ENCODE measurements at places on chromosomes 3 and 15.

DNA sequence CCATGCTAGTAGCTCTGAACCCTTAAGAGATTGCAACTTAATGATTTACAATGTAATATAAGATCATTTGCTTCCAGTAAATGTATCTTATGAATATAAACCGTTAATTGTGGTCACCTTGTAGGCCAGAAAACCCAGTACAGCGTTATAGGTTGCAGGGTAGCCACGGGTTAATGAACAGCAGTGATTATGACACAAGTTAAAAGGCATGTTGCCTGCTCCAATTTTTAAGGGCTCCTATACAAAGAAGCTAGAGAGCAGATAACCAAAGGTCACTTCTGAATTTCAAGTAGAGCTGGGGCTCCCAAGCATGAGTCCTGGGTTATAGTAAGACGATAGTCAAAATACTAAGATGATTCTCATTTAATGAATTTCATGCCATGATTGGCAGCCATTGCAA lies 13.5 kb downstream of the GUCA1C start:
- DNase-seq = no peak

GRCh38 chr3:66195347-66195783 lies 25.4 kb upstream of the SLC25A26 start:
- DNase-seq = peak; percentile 55

DNA sequence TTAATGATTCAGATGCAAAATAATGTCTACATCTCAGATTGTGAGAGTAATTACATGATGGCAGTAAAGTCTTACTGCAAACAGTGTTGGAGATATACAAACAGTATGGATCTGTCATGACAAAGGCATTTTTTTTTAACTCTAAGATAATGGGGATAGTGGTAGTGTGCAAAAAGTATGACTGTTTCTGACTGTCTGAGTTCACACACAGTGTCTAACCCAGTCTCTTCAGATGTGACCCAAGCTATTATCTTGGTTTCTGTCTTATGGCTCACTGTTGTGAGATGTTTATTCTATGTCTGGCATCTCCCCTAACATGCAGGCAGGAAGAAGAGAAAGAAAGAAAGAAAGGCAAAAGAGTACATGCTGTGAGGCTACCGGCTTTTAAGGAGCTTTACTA lies 17.0 kb downstream of the RPL39L start:
- no peak for DNase-seq

DNA sequence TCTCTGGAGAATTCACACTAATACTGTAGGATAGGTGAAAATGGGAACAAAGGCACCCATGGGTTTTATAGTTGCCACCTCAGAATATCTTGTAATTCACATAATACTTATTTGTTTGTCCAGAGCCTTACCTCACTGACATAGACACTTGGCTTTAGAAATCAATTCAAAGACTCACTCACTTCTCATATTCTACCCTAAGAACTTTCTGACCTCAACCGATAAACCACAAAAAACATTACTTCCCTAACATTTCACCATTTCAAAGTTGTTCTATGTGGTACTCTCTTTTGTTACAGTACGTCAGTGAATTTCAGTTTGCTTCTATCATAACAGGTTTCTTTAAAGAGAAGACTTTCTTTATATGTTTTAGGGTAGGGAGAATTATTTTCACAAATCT lies 359.3 kb downstream of the IGSF11 start:
- no peak for DNase-seq

- no peak for DNase-seq
Measured at GRCh38 chr3:153749070-153749610, 372.1 kb upstream of the ARHGEF26 start.

DNA sequence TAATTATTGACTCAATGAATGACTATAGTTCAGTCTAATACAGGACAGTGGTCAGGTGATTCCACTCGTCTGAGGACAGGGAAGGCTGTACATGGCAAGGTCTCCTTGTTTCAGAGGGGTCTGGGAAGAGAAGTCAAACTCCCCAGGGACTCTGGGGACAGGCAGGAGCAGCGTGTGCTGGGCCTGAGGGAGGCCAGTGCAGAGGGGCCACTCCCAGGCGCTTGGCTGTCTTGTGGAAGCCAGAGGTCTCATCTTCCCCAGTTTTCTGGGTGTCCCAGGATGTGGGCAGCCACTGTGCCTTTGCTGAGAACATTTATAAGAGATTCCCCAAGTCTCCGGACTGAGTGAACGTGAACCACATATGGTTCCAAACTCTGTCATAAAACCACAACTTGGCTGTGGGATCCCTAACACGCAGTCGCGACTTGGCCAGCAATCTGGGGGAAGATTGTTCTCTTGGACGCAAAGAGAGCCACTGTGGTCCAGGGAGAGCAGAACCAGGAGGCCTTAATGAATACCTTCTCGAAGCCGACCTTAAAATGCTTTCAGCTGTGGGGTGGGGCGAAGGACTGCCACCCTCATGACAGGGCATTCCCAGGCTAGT lies 30.4 kb downstream of the BHLHE40 start:
- no peak for DNase-seq

GRCh38 chr15:42123546-42123945 lies 29.2 kb upstream of the PLA2G4D start:
- no peak for DNase-seq

- DNase-seq = no peak
Measured at GRCh38 chr3:158213461-158213860, 103.6 kb downstream of the RSRC1 start.

DNA sequence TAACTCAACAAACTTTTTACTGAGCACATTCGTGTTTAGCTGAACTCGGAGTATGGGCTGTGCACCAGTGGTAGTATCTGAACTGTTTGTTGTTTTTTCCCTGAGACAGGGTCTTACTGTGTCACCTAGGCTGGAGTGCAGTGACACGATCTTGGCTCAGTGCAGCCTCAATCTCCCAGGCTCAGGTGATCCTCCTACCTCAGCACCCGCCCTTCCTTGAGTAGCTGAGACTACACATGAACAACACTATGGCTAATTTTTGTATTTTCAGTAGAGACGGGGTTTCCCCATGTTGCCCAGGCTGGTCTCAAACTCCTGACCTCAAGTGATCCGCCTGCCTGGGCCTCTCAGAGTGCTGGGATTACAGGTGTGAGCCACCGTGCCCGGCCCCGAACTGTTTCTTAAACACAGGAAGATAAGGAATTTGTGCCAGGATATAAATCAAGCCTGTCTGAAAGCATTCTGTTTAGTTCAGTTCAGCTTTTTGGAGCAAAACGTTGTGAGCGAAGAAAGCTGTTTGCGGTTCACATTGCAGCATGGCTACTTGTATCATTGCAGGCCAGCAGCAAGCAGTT lies 40.4 kb upstream of the SKOR1 start:
- DNase-seq = peak; percentile 45

- no peak for DNase-seq
Measured at GRCh38 chr3:64185436-64185835, 39.8 kb downstream of the PRICKLE2 start.

GRCh38 chr3:36689560-36689959 lies 74.8 kb downstream of the DCLK3 start:
- DNase-seq = no peak

GRCh38 chr15:54277834-54278233 lies 299.6 kb downstream of the UNC13C start:
- no peak for DNase-seq

DNA sequence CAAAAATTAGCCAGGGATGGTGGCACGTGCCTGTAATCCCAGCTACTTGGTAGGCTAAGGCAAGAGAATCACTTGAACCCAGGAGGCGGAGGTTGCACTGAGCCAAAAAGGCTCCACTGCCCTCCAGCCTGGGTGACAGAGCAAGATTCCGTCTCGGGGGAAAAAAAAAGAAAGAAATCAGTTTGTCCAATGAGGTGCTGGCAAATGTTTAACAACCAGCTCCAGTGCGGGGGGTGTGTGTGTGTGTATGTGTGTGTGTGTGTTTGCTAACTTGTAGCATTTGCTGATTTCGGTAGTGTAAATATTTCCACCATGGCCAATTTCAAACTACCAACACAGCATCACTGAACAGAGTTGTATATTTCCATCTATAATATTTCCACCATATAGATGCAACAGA lies 23.8 kb upstream of the IDH2 start:
- DNase-seq = no peak

DNA sequence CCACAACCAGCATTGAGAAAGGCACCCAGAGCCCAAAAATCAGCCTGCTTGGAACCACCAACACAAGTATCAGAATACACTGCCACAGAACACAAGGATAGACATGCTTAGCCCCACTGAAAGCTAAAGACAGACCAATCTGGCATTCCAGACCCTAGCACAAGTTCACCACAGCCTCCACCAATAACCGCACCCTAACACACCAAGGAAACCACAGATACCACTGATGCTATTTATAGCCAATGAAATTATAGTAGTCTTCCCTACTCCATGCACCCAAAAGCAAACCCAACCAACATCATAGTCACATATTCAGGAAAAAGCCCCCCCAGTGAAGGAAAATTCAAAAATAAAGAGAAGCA lies 83.9 kb upstream of the STT3B start:
- no peak for DNase-seq

- DNase-seq = no peak
Measured at GRCh38 chr15:73369154-73369694, 466 bp upstream of the HCN4 start.

DNA sequence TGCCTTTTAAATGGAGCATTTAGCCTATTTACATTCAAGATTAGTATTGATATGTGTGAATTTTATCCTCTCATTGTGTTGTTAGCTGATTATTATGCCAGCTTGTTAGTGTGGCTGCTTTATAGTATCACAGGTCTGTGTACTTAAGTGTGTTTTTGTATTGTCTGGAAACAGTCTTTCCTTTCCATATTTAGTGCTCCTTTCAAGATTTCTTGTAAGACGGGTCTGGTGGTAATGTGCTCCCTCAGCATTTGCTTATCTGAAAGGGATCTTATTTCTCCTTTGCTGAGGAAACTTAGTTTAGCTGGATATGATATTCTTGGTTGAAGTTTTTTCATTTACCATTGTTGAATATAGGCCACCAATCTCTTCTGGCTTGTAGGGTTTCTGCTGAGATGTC lies 549.0 kb downstream of the EPHA3 start:
- no peak for DNase-seq

- DNase-seq = no peak
Measured at GRCh38 chr15:91632981-91633380, 220.5 kb upstream of the SLCO3A1 start.

DNA sequence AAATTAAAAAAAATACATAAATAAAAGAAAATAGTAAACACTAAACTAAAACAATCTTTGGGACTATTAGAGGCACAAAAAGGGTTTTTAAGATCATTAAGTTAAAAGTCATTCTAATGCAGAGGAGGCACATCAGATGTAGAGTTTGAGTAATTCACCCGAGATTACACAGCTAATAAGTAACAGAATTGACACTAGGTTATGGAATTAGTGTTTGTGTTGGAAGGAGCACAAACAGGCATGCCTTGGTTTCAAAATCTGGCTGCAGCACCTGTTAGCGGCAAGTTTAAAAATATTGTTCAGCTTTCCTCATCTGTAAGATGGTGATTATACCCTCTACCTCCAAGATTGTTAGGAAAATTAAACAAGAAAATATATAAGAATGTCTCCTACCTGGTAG lies 39.0 kb downstream of the RASA2 start:
- DNase-seq = no peak

- peak; percentile 45 for DNase-seq
Measured at GRCh38 chr3:52798978-52799476, 4.4 kb downstream of the ITIH3 start.

GRCh38 chr15:75161106-75161916 lies 40.4 kb upstream of the C15orf39 start:
- DNase-seq = no peak

GRCh38 chr3:18217507-18218174 lies 207.5 kb downstream of the SATB1 start:
- DNase-seq = no peak

- peak; percentile 68 for DNase-seq
Measured at GRCh38 chr15:52228921-52229320, 37.7 kb upstream of the GNB5 start.

GRCh38 chr3:169237201-169237600 lies 426.3 kb downstream of the MECOM start:
- no peak for DNase-seq

- DNase-seq = no peak
Measured at GRCh38 chr15:23518104-23518503, 47.4 kb upstream of the MKRN3 start.

GRCh38 chr3:29128001-29128400 lies 152.9 kb upstream of the RBMS3 start:
- no peak for DNase-seq

GRCh38 chr3:103767635-103768034 lies 1332.8 kb downstream of the ZPLD1 start:
- no peak for DNase-seq

DNA sequence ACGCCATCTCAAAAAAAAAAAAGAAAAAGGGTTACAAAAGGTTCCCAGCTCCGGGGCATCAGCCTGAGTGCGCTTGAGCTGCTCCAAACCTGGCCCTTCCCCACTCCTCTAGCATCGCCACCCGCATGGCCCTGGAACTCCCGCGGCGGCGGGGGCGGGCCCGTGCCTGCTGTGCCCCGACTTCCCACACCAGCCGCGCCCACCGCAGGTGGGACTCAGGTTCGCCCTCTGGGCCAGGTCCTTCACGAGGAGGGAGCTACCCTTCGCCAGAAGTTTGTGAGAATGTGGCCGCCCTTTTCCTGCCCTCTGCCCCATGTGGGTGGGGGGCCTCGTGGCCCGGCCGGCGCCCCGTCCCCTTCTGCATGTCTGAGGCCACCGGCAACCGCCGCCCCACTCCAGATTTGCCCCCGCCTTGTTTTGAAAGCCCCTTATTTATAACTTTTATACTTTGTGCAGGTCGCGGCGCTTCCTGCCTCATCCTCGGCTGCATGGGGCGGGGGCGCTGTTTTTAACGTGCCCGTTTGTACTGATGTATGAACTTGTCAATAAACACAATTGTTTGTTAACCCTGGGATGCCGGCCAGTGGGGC lies 507 bp upstream of the JMJD7 start:
- DNase-seq = peak; percentile 12

- DNase-seq = no peak
Measured at GRCh38 chr3:104849070-104849469, 517.6 kb upstream of the ALCAM start.

GRCh38 chr3:189419038-189419437 lies 212.2 kb upstream of the TP63 start:
- no peak for DNase-seq

- no peak for DNase-seq
Measured at GRCh38 chr15:90584841-90585240, 55.1 kb downstream of the CRTC3 start.

DNA sequence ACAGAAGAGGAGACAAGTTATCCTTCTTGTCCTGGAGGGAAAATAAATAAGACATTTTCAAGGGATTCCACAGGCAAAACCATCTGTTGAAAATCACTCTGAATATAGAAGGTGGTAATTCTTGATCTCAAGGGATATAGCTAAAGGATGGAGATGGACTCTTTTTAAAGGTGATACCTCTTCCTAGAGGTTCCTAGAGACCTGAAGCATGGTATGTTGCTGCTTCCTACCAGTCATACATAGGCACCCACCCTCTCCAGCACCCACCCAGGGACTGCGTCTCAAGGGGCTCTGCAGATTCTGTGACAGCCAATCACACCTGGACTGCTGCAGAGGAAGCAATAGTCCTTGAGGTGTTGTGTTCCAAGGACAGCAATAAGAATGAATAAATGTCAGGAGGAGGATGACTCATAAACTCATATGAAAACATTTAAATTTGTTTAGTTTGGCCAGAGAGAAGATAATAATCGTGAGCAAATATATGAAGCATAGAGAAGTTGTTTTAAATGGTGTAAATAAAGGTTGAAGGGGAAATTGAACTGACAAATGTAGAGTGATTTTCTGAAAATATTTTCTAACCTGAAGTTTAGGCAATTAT lies 741.6 kb upstream of the CBLB start:
- DNase-seq = no peak
